ENCODE measurements at places on chromosomes 16 and 17. TPM values are rescaled to one million over a fixed set of nuclear protein-coding genes. Genes with fewer than 3 reads are reported as not detected.

DNA sequence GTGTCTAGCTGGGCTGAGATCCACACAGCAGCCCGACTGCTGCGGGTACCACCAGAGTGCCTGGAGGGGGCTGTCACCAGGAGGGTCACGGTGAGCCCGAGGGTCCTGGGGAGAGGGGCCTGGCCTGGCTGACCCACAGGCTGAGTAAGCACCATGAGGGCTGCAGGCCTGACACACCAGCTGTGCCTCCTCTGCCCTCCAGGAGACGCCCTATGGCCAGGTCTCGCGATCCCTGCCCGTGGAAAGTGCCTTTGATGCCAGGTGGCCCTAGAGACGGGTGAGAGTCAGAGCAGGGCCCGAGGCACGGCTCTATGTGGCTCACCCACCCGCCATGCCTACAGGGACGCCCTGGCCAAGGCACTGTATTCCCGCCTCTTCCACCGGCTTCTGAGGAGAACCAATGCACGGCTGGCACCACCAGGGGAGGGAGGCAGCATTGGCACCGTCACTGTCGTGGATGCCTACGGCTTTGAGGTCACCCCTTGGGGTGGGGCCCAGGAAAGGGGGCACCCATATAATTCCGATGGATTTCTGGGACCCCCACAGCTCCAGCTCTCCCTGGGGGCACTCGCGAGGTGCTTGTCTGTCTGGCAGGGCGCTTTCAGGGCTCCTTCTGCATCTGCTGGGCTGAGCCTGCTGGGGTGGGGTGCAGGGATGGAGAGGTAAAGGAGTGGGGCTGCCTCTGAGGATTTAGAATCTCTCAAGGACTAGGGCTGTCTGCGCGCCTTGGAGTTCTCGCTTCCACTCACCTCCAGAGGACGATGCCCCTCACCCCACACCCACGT, 7.1 kb downstream of the MYO15B start:
- no peak for DNase-seq

GRCh38 chr16:15592324-15592723, 50.6 kb downstream of the MARF1 start:
- no peak for DNase-seq

DNA sequence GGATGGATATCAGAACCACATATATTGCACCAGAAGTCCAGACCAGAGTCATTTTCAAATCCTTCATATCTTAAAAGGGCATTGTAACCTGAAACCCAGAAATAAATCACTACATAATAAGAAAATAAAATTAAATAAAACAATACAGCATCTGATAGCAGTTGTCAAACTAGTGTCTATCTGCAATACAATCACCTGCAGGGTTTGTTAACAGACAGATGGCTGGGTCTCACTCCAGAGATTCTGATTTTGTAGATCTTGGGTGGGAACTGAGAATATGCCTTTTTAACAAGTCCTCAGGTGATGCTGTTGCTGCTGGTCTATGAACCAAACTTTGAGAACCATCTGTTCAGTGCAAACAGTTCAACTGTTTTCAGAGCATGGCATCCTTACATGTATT, 37.6 kb downstream of the NME2 start:
- DNase-seq: no peak

DNA sequence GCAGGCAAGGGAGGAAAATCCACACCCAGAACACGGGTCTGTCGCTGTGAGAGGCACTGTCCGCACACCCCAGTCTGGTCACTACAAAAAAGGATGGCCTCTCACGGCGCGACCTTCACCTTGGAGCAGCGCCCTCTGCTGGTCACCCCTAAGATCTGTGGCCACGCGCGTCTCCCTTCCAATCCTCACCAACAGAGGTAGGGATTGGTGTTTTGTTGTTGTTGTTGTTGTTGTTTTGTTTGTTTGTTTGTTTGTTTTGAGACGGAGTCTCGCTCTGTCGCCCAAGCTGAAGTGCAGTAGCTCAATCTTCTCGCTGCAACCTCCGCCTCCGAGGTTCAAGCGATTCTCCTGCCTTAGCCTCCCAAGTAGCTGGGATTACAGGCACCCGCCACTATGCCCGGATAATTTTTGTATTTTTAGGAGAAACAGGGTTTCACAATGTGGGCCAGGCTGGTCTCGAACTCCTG, 15.0 kb upstream of the C17orf58 start:
- DNase-seq: peak; percentile 26

- DNase-seq: no peak
Measured at GRCh38 chr17:46877466-46877865, 26.1 kb downstream of the WNT9B start.

GRCh38 chr17:17220529-17220928, 14.4 kb upstream of the PLD6 start:
- DNase-seq: no peak

- no peak for DNase-seq
Measured at GRCh38 chr17:74558882-74559519, 8.3 kb downstream of the CD300H start.

DNA sequence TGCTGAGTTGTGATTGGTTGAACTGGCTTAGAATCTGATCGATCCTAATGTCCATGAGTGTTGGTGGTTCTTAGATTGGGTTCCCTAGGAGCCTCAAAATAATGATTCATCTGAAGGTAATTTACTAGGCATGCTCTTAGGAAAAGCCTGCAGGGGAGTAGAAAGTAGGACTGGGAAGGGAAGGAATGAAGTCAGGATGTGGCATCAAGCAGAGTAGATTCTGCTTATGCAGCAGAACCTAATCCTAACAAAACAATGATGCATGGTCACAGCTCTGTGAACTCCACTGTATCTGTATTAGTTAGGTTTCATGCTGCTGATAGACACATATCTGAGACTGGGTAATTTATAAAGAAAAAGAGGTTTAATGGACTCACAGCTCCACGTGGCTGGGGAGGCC, 132.5 kb downstream of the HS3ST2 start:
- DNase-seq: no peak

GRCh38 chr17:74235040-74235581, 21.7 kb downstream of the TTYH2 start:
- no peak for DNase-seq

GRCh38 chr16:84548971-84549844, 44.7 kb upstream of the MEAK7 start:
- DNase-seq: peak; percentile 62

GRCh38 chr16:10339777-10340732, 45.8 kb upstream of the ATF7IP2 start:
- DNase-seq: no peak

VMO1 gene
- polyA plus RNA-seq: 0.23 TPM

HCRT gene
- not detected for polyA plus RNA-seq

SLC52A1 gene
- 0.08 TPM for polyA plus RNA-seq

RAB11FIP4 gene
- polyA plus RNA-seq: 0.32 TPM

DYNLRB2 gene
- polyA plus RNA-seq: not detected
